Cerebellum (tissue), 4 donors: ENCODE measurements at places on chromosomes 12 and 14. TPM values are rescaled to one million over a fixed set of nuclear protein-coding genes. Genes with fewer than 3 reads are reported as not detected.

Gene PSME1
- total RNA-seq, result 19.6 TPM

Gene KRT78
- total RNA-seq, result not detected

Gene RDH12
- 1.00 TPM for total RNA-seq

Gene DEPDC4
- total RNA-seq, result 2.8 TPM

Gene VPS33A
- total RNA-seq, result 16.9 TPM

Gene RIPK3
- total RNA-seq, result 1.2 TPM
